ENCODE measurements at places on chromosomes 3 and 15.

GRCh38 chr3:58044691-58045483, 36.7 kb downstream of the FLNB start:
- DNase-seq, result no peak

GRCh38 chr3:16088496-16088895, 86.0 kb upstream of the GALNT15 start:
- no peak for DNase-seq

- no peak for DNase-seq
Measured at GRCh38 chr3:79378064-79378463, 389.7 kb downstream of the ROBO1 start.

- DNase-seq, result no peak
Measured at GRCh38 chr3:123930445-123930844, 30.6 kb downstream of the CCDC14 start.

DNA sequence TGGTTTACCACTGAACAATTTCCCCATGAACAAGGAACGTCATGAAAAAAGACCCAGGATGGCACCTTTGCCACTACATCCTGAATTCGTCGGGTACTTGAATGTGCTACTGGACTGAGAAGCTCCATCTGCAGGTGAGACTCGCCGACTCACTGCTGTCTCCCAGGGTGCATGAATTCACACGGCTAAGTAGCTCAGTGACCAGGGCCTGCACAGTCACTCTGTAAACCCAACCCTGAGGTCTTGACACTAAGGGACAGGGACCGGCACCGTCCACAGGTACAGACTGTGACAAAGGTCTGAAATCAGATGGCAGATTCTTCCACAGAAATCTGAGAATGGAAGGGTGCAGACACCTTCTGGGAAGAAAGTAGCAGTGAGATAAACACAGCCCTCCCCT, 187.4 kb downstream of the ADAMTS17 start:
- DNase-seq, result no peak

DNA sequence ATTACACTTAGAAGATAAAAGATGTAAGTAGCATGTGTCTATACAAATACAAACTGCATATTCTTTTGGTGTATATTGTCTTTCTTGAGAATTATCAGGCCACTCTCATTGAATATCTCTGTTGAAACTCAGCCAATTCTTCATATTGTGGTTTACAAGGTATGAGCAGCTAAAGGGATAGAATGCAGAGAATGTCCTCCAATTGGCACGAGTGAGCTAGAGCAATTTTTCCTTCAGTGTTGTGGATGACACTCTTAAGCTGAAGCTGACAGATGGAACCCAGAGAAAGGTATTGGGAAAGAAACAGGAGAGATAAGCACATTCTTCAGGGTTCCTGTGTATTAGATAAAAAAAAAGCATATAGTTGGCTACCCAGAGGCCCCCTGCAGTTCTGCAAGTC, 453.1 kb downstream of the EPHA3 start:
- no peak for DNase-seq

- DNase-seq, result no peak
Measured at GRCh38 chr3:122066331-122067213, 11.4 kb downstream of the CD86 start.

- DNase-seq, result no peak
Measured at GRCh38 chr3:112012205-112012992, 13.7 kb downstream of the TAGLN3 start.

GRCh38 chr3:38455639-38456430, 2.1 kb downstream of the ACVR2B start:
- no peak for DNase-seq

GRCh38 chr3:77906102-77906709, 866.3 kb downstream of the ROBO2 start:
- no peak for DNase-seq

DNA sequence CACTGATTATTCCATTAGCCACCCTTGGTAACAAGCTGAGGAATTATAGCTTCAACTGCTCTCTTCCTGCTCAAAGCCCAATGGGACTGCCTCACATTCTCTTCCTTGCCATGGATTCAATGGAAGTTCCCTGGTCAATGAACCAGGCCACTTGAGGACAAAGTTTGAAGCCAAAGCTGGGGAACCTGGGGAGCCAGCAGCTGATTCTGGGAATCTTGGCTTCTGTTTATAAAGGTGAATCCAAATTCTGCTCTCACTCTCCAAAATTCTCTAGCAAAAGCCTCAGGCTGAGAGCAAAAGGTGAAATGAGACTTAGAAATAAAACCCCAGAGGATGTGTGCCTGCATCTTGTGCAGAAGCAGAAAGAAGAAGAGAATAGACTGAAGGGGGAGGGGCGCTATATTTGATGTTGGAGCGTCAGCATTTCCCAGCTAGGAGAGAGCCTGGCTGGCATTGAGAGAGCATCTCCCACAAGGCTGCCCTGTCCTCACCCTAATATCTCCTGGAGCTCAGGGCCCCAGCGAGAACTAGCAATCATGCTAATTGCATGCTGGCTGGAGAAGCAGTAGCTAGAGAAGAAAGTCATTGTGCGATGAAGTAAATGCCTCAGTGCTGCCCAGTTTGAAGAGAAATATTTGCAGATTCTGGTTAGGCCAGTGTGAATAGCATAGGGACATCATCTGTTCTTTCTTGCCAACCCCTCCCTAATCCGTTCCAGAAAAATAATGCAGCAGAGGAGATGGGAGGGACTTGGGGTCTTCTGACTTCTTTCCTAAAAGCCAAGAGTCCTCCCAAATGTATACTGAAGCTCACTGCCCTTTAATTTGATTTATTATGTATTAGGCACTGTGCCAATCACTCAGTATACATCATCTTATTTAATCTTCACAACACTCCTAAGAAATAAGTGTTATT, 34.9 kb upstream of the GAP43 start:
- DNase-seq, result no peak

- DNase-seq, result no peak
Measured at GRCh38 chr15:68989541-68990230, 24.8 kb upstream of the NOX5 start.

DNA sequence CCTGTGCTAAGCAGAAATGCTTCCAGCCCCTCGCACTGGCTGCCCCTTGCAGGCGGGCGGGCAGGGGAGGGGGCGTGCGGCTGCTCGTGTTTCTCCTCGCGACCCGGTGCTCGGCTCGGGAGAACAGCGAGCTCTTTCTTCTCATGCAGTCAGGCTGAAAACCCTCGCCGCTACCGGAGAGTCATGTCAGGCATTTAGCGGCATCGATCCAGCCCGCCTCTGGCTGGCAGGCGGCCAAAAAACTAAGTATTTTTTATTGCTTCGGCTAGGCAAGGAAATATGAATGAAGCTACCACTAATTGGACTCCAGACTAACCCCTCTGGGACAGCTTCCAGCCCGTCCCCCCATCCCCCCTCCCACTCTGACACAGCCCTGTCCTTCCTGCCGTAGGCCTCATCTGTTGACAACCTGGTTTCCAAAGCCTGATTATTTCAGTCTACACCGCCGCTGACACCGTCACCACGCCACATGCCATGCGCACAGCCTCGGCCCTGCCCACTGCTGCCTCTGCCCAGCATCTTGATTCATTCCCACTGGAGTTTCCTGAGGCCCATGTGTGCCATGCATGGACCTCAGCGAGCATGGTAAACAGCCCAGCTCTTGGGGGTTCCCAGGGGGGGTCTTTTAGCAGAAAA, 35.3 kb downstream of the TLE3 start:
- no peak for DNase-seq

GRCh38 chr15:31372635-31373091, 46.0 kb downstream of the KLF13 start:
- DNase-seq, result no peak

DNA sequence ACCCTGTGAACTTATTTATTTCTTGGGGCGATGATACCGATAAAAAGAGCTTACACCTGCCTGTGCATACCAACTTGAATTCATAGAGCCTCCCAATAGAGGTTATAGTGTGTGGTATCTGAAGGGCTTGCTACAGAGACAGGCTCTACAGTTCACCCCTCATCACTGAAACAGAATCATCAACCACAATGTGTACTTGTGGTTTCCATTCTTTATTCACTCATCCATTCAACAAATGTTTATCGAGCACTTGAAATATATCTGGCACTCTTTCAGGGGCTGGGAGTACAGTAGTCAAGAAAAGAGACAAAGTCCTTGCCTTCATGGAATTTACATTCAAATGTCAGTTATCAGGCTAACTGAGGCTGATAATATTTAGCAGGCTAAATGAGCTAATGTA, 134.4 kb upstream of the SKOR1 start:
- no peak for DNase-seq

GRCh38 chr3:123328851-123329635, 119.8 kb downstream of the ADCY5 start:
- peak; percentile 62 for DNase-seq

GRCh38 chr15:38229705-38230310, 22.8 kb upstream of the SPRED1 start:
- DNase-seq, result no peak

GRCh38 chr15:82231233-82231632, 31.3 kb downstream of the EFL1 start:
- no peak for DNase-seq

- DNase-seq, result no peak
Measured at GRCh38 chr3:5644773-5645670, 457.5 kb downstream of the EDEM1 start.
